ENCODE measurements at places on chromosomes 13 and 19.

DNA sequence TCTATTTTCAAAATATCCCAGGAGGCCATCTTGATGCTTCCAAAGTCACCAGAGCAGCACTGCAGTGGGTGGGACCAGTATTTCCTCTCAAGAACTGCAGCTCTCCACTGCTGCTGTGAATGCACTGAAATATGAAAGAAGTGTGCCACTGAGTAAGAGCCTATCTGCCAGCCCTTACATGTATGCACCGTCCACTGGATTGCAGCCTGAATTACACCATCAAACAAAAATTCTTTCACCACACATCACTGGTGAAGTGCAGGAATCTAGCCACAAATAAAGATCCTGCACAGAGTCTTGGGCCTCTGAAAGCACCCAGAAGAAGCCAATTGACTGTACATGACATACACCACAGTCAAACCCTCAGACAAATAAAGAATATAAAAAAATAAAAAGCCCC lies 249.0 kb downstream of the LHFPL6 start:
- DNase-seq, result no peak

DNA sequence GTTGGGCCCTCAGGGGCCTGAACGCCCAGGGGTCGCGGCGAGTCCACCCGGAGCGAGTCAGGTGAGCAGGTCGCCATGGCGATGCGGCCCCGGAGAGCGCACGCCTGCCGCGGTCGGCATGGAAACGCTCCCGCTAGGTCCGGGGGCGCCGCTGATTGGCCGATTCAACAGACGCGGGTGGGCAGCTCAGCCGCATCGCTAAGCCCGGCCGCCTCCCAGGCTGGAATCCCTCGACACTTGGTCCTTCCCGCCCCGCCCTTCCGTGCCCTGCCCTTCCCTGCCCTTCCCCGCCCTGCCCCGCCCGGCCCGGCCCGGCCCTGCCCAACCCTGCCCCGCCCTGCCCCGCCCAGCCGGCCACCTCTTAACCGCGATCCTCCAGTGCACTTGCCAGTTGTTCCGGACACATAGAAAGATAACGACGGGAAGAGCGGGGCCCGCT lies at the start of gene CCNA1:
CCNA1 (plus strand) TSS at position 390 of the 439 bp plus-strand sequence. CDS start 562 bp downstream, outside the sequence.
- peak; percentile 89 for DNase-seq

- DNase-seq, result no peak
Observed at GRCh38 chr19:35466259-35466658, 18.2 kb downstream of the FFAR2 start.

GRCh38 chr13:22298530-22298929 lies 627.7 kb downstream of the FGF9 start:
- DNase-seq, result peak; percentile 17

DNA sequence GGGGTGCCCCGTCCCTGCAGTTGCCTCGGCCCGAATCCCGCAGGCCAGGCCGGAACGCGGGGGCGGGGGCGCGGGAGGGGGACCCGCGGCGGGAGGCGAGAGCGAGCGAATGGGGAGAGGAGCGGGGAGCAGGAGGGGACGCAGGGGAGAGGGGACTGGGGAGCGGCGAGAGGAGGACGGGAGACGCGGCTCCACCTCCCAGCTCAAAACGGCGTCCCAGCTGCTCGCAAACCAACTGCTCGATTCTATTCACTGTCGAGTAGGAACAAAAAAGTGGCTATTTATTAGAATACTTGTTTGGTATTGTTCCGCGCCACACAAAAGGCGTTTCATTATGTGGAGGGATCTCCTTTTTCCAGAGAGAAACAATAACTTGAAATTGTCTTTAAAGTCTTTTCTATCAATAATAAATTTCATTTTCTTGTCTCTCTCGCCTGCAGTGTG lies 10.6 kb upstream of the SOX1 start:
- peak; percentile 83 for DNase-seq

DNA sequence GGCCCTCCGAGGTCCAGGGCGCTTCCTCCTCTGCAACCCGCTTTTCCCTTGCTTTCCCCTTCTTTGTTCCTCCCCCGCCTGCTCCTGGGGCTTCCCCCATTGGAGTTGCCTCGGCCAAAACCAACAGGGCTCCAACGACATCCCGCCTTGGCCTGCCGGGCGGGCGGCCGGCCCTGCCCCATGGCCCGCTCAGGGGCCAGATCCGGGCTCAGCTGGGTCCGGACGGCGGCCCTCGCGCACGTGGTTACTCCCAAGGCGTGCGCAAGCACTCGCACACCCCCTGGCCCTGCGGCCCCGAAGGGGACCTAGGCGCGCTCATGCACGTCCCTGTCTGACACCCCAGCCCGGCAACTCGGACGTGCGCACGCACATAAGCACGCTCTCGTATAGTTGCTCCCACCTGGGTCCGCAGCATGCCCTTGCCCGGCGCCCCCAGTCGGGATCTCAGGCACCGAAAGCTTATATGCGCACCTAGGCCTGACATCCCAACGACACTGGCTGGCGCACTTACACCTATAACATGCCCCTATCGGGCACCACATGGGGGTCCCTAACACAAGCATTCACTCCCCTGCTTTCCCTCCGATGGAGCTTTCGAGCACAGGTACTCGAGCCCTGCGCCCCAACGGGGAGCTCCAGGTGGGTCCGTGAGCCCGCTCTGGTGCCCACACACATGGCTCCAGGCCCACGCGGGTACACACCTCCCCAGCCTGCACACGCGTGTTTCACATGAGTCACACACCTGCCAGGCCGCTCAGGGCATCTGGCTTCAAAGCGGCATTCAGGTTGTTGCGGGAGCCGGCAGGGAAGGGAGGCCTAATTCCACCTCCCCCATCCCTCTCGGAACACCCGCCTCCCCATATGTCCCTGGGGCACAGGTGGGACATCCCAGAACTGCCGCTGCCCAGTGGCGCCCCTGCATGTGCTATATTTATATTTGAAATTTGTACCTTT lies 15.0 kb downstream of the NFIX start:
- no peak for DNase-seq

DNA sequence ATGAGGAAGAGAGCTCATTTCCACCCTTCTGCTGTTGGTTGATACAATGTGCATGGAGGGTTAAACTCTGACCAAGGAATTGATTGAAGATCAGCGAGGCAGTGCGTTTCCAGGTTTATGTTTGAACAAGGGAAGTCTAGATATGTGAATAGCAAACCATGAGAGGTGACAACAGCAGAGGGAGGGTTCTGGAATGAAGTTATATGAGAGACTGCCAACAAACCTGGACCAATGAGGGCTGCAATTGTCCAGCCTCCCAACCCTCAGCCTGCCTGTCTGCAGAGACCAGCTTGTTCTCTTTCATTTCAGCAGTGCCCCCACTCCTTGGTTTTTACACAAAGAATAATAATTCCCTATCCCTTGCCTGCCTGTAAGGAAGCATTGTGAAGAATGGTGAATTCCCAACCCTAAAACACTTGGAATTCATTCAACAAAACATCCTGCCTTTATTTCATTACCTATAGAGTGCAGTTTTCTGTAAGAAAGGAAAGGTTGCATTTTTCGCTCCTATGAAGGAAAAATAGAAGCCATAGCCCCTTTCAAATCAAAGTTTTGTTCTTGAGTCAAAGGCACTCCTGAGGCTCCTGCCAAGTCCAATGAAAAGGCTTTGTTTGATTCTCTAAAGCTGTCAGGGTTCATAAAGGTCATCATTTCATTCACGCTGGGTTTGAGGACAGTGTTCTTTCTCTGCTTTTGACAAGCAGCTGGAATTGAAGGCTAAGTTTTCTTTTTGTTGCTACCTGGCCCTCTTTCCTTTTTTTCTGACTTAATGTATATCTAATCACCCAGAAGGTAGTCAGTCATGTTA lies 53.6 kb upstream of the ABCC4 start:
- DNase-seq, result no peak

All from iPS-NIHi11 (cell line).